ENCODE measurements at places on chromosomes 7 and 10.

DNA sequence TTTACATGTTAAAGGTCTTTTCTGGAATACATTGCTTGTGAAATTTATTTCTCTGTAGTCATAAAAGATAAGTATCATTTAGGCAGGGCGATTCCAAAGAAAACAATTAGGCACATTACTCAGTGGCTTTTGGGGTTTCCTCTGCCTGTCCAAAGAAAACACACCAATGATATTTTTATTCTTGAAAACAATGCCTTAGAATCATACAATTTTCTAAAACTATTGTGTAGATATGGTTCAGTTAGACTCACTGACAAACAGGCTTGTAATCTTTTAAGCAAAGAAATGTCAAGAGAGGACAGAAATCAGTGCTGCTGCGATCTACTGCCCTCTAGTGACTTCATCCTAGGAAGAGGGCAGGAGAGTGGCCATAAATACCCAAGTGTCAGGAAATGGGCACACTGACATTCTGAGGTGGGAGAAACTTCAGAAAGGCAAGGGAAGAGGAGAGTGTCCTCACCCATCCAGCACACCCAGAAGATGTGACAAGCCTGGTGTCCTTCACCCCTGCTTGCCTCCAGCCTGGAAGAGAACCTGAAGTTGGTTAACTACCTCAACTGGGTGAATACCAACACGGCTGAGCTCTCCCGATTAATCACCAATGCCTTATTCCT lies 120.5 kb downstream of the GALNT11 start:
- no peak for DNase-seq

- no peak for DNase-seq
These were observed 117.5 kb upstream of the WNT16 start for GRCh38 chr7:121211253-121211652.

- DNase-seq: no peak
These were observed 62.4 kb upstream of the CCDC71L start for GRCh38 chr7:106723398-106723797.

DNA sequence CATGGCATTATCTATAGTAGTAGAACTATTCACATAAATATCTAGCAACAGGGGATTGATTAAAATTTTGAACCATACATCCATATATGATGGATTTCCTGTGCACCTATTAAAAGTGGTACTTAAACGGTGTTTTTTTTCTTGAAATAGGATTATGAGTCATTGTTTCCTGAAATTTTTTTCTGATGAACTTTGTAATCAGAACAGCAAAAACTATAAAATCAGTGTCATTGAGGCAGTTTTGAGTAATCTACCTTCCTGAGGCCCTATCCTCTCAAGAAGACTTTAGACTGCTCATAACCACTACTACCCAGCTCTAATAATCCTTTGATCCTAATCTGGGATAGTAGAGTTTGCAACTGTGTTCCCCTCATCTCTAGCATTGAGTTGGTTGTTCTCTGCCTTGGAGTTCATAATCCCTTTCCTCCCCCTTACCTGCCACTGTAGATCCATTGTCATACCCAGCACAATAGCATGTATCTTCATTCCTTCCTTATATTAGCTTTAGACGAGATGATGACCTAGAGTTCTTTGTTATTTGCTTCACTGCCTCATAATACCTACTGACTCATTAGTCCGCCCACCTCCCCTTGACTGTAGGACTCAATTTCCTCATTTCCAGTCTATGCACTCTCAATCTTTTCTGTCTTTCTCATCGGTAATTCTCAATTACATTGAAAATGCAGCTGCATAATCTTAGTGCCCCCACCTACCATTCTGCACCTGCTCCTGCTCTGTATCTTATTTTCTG lies 133.4 kb downstream of the LRRC4 start:
- DNase-seq: no peak

DNA sequence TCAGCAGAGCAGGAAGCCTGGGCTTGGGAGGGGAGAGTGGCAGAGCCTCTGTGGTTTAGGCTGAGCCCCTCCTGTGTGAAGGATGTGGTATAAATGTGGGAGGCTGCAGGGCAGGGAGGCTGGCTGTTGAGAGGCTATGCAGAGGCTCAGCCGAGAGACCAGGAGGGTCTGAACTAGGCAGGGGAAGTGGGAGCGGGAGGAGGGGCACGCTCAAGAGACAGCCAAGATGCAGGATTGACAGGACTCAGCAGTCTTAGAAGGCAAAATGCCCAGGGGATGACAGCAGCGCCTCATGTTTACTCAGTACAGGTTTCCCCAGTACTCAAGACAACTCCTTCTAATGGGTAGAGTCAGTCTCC lies 24.3 kb downstream of the BTBD16 start:
- no peak for DNase-seq

DNA sequence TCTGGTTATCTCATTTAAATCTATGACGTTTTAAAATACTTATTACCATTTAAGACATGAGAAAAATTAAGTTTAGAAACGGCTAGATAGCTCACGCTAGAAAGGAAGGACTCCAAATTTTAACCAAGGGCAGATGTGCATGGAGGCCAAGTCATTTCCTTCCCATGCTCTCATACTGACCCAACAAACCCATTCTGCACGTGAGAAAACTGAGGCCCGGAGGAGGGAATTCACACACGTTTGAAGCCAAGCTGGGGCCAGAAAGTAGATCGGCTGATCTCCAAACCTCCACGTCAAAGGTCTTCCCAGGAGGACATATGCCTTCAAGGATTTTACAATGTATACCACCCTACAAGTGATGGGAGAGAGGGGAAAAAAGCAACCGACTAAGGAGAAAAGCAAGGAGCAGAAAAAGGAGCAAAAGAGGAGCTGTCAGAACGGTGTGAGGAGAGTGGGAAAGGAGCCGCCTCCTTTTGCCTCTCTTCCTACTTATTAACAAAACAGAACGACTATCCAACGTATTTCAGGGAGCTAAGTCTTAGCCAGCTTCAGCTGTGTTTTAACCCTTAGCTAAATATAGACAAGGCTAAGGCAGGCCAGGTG lies 645 bp upstream of the SIRT1 start:
- DNase-seq: no peak

- no peak for DNase-seq
These were observed 328.2 kb upstream of the LRRN3 start for GRCh38 chr7:110762546-110763225.

DNA sequence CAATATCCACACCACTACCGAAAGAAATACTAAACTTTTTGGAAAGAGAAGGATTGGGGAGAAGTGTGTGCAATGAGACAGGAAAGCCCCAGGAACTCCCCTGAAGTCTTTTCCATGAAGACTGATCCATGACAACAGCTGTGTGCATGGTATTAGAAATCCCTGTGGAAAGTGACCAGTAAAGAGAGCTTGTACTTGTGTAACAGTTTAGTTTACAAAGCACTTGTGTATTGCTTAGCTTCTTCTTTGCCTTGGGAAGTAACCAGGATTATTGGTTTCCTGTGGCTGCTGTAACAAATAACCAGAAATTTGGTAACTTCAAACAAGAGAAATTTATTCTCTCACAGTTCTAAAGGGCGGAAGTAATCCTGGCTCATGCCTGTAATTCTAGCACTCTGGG lies 18.8 kb downstream of the TFAM start:
- no peak for DNase-seq

- DNase-seq: no peak
These were observed 274.9 kb upstream of the NEBL start for GRCh38 chr10:21171936-21172541.
